NCI-H1105 (cell line): ENCODE measurements at places on chromosomes 4 and X.

DNA sequence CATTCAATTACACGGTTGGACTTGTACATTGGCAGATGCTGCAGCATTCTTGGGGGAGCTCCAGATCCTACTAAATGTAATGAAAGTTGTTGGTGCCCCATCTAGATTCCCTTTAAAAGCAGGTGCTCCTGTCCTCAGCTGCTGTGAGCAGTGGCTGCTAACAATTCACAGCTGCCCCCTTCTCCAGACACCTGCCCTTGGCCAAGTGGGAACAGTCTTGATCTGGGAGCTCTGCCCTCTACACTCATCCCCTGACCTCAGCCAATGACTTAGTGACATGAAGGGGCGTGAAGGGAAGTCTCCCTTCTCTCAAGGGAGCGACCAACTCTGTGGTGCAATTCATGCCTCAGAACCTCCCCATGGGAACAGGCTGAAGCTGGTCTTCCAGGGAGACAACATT lies 125.7 kb downstream of the EIF4E start:
- DNase-seq: no peak

DNA sequence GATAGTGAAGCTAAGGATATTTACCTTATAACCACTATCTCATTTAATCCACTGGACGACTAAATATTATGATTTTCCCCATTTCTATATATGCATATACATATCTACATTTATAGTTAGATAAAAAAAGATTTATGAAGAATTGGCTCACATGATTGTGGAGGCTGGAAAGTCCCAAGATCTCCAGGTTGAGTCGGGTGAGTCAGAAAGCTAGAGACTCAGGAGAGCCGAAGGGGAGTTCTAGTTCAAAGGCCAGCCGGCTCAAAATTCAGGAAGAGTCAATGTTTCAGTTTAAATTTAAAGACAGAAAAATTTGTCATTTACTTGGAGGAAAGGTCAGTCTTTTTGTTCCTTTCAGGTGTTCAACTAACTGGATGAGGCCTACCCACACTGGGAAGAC lies 158.2 kb upstream of the CPEB2 start:
- no peak for DNase-seq

- no peak for DNase-seq
Observed at GRCh38 chrX:100194082-100194775, 215.8 kb downstream of the PCDH19 start.

- no peak for DNase-seq
Observed at GRCh38 chr4:48340276-48340964, 909 bp upstream of the SLAIN2 start.

- no peak for DNase-seq
Observed at GRCh38 chr4:15376594-15376993, 51.2 kb upstream of the C1QTNF7 start.

DNA sequence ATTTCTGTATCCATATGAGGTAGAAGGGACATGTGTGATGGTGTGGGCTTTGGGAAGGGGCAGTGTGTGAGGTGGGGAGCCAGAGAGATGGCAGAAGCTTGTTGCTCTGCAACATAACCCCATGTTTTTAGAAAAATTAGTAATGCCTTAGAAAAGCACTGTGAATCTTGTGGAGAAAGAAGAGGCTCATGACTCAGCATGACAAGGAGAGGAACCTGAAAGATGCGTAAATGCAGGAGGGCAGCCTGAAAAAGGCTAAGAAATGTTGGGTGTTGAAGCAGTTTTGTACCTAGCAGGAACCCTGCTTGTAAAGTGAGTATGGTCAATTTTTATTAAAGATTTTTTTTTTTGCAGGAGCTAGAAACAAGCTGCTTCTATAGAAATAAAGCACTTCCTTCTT lies 59.8 kb downstream of the ARSJ start:
- DNase-seq: no peak

DNA sequence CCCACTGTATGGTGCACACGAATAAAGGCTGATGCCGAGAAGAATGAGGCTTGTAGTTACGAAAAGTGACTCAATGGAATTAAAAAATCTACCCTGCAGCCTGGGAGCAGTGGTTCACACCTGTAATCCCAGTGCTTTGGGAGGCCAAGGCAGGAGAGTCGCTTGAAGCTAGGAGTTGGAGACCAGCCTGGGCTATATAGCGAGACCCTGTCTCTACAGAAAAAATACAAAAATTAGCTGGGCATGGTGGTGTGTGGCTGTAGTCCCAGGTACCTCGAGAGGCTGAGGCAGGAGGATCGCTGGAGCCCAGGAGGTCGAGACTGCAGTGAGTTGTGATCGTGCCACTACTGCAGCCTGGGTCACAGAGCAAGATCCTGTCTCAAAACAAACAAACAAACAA lies 11.7 kb upstream of the OPN1LW start:
- no peak for DNase-seq

DNA sequence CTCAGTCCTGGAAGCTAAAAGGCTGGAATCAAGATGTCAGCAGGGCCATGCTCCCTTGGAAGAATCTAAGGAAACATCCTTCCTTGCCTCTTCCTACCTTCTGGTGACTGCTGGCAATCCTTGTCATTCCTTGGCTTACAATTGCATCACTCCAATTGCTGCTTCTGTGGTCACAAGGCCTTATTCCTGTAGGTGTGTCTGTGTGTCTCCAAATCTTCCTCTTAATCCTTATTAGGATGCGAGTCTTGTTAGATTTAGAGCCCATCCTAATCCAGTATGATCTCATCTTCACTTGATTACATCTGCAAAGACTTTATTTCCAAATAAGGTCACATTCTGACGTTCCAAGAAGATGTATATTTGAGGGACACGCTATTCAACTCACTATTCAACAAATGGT lies 52.2 kb downstream of the SMIM20 start:
- DNase-seq: no peak

DNA sequence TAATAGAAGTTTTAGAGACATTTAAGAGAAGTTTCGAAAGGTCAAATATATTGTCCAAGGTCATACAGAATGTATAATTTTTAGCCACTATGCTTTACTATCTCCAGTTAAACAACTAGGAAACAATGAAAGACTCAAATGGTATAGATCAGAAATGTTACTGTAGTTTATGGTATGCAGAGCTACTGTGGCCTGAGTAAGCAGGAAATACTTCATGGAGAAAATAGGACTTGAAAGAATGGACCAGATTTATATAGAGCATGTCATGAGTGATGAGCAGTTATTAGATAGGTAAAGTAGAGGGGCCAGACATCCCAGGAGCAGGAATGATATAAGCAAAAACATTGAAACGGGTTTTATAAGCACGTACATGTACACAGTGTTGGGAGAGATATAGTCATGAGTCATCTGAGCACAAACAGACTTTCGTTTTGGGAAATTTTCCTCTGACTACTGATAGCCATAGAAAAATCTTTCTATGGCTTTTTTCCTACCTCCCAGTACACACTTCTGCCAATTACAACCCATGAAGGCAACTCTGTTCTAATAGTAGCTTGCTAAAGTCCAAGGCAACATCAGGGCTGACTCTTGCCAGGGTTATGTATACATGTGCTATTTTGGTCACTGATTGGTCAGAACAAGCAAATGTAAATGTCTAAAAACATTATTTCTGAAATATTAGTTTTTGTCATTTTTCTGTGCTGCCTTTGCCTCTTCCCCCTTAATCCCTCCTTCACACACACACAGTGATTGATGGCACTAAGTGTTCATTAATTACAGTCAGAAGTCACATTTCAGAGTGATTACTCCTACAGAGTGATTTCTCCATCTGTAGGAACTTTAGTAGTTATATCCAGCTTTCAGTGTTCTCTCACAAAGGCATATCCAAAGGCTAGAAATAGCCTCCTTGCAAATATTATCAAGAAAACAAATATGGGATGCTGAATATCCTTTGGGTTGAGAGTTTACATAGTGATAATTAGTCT lies 198.7 kb downstream of the ENOX2 start:
- DNase-seq: no peak

DNA sequence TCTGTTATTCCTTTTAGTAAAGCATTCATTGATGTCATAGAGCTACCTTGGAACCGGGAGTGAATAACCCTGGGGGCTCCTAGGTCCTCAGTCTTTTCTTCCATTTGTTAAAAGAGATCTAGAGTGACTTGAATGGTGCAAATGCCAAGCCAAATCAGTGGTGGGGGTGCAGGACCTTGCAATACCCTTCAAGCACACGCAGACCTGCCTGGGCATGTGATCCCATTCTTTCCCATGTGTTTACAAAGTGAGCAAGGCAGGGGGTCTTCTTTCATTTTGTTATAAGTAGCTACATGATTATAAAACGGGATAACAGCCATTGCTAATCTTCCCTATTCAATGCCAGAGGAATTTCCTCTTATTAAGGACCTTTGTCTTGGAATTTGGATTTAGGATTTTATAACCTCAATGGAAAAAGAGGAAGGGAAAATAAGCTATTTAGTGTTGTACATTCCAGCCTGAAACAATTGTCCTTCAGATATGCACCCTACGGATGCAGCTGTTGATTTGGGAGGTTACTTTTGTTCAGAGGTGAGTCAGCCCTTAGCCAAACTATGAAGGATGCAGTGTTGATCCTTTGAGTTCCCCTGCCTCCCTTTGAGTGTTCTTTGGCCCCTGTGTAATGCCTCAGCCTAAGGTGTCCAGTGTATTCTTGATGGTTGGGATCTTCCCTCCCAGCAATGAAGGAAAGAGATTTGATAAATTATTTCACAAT lies 623.8 kb upstream of the HTR2C start:
- no peak for DNase-seq

DNA sequence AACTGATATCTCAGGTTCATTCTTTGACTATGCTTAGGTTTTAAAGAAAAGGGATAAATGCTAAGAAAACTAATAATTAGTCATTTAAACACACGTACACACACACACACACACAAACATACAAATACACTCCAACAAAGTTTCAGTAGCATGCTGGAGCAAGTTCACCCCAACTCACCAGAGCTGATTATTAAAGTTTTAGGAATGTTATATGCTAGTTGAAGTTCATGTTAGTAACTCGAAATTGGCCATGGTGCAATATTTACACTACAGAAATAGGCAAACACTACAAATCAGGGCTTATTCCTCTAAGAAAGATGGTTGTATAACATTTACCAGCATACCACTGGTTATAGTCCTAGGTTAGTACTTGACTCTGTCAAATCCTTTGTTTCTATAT lies 384.0 kb upstream of the DIPK2B start:
- DNase-seq: no peak

GRCh38 chr4:81827577-81828202 lies 356.0 kb upstream of the RASGEF1B start:
- DNase-seq: no peak

- DNase-seq: no peak
Observed at GRCh38 chr4:117949621-117950020, 84.7 kb upstream of the NDST3 start.

DNA sequence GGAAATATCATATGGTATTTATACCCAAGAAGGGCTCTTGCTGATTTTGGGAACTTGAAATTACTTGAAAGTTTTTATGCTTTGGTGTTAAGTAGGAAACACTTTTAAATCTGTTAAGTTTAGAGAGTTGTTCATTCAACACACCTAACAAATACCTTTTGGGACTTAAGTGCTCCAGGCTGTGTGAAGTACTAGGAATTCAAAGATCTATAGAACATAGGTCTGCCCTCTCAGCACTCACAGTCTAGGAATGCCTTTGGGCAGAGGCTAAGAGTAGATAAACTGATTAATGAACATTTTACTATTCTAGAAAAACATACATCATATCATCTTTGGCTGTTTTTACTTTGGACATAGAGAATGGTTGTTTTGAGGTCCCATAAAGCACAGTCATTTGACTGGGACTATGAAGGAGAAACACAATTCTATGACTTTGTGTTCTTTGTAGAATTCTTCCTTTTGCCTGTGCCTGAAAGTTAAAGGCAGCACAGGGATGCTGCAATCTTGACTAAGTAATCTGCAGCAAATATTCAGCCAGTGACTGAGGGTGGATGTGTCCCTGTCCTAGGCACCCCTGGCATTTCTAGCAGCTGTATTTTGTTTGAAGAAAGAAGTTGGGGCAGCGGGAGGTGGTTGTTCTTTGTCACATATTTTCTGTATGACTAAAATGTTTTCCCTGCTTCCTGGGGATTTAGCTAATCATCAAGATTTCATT lies 8.3 kb downstream of the BMP3 start:
- no peak for DNase-seq

GRCh38 chr4:56757821-56758411 lies 63.6 kb downstream of the SPINK2 start:
- no peak for DNase-seq

DNA sequence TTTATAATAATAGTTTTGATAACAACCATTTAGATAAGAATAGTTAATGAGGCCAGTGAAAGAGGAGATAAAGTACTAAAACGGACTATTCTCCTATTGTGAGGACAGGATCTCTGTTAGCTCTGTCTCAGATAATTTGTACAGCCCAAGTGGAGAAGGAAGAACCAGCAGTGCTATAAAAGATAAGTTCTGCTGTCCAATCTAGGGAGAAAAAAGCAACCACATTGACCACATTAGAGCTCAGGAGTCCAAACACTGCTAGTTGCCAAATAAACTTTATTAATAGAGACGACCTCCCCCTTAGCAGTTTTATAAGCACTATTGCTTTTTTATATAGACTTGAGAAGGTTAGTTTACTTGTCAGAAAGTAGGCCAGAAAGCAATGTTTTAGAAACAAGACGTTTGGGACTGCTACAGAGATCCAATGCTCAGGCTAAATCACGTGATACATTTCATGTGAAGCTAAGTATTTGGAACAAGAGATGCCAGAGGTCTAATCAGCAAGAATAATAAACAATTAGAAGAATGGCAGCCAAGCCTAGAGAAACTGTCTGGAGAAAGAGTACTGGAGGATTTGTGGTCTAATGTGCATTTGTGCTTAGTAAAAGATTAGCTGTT lies 15.9 kb downstream of the IL15 start:
- no peak for DNase-seq

GRCh38 chr4:93384241-93384640 lies 444.3 kb upstream of the ATOH1 start:
- DNase-seq: no peak
